T-cell (primary cell): ENCODE measurements at places on chromosomes 5 and 9. TPM values are rescaled to one million over a fixed set of nuclear protein-coding genes. Genes with fewer than 3 reads are reported as not detected.

DNA sequence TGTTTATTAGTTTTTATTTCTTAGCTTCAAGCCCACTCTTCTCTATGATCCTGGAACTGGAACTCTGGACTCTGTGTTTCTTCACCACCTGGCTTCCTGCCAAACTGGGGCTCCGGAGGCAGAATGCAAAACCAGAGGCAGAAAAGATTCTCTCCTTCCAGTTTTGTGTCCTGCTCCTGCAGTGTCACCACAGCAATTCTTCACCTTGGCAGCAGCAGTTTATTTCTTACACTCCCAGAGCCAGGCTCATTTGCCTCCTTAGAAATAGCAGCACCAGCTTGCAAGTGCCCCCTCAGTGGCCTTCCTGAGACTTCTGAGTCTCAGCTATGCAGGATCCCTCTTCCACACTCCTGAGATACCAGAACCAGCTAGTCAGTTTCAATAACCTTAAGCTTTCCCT lies 26.7 kb upstream of the CAMK4 start:
- DNase-seq = no peak

TERT gene
- total RNA-seq = 0.09 TPM

SH2D3C gene
- total RNA-seq = 35.3 TPM

GABBR2 gene
- 0.03 TPM for total RNA-seq

DNA sequence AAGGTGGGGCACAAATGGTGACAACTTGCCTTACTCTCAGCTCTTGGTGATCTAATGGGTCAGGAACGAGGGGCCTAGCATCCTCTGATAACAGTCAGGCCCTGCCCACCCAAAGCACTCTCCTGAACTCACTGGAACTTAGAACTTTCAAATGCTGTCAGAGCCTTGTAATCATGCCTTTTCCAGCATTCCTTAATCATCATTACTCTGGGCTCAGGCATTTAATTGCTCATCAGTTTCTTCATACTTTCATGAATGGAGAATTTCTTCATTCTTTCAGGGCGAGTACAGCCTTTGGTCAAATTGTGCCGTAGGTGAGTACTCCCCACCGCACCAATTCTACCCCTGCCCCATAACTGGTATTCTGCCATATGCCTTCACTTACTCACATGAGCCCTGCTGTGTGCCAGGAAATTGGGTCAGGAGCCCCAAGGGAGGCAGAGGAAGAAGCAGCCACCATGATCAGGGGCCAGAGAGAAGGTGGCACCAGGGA lies 30.2 kb upstream of the DUSP1 start:
- DNase-seq = no peak
